ENCODE measurements at places on chromosomes 1 and 21.

- DNase-seq: no peak
Measured at GRCh38 chr1:37274938-37275631, 199.3 kb upstream of the ZC3H12A start.

- no peak for DNase-seq
Measured at GRCh38 chr1:75053207-75053606, 81.0 kb upstream of the LHX8 start.

DNA sequence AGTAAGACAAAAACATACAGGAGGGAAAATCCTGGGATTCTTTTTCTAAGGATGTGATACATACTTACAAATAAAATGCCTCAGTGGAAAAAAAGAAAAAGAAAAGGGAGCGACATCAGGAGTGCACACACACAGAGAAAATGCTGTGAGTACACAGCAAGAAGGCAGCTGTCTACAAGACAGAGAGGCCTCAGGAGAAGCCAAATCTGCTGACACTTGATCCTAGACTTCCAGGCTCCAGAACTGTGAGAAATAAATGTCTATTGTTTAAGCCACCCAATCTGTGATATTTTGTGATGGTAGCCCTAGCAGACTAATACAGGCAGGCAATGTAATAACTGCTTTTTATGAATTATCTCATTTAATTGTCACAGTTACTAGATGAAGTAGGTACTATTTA is 17.0 kb upstream of the TRIM45 start:
- DNase-seq: no peak

GRCh38 chr1:18217398-18218043 is 109.9 kb downstream of the IGSF21 start:
- no peak for DNase-seq
